ENCODE measurements at places on chromosomes 1 and 21. TPM values are rescaled to one million over a fixed set of nuclear protein-coding genes. Genes with fewer than 3 reads are reported as not detected.

- H3K27me3 ChIP-seq, result no peaks in the 10 kb centered on the region
- no peaks in the 10 kb centered on the region for H3K4me1 ChIP-seq
- H3K36me3 ChIP-seq, result no peaks in the 10 kb centered on the region
- no peak overlapping the region for H3K27ac ChIP-seq
- no peak for DNase-seq
Measured at GRCh38 chr1:56977910-56978309, 12.1 kb upstream of the C8B start.

Gene GNG4
- total RNA-seq, result not detected

GRCh38 chr1:164320790-164321731 lies 237.9 kb upstream of the PBX1 start:
- H3K4me1 ChIP-seq, result peaks cover 5% of the 10 kb centered on the region
- peak overlapping the region; percentile 35 for H3K4me3 ChIP-seq
- no peaks in the 10 kb centered on the region for H3K27me3 ChIP-seq
- H3K27ac ChIP-seq, result no peak overlapping the region

Gene VAV3
- 9.0 TPM for total RNA-seq

DNA sequence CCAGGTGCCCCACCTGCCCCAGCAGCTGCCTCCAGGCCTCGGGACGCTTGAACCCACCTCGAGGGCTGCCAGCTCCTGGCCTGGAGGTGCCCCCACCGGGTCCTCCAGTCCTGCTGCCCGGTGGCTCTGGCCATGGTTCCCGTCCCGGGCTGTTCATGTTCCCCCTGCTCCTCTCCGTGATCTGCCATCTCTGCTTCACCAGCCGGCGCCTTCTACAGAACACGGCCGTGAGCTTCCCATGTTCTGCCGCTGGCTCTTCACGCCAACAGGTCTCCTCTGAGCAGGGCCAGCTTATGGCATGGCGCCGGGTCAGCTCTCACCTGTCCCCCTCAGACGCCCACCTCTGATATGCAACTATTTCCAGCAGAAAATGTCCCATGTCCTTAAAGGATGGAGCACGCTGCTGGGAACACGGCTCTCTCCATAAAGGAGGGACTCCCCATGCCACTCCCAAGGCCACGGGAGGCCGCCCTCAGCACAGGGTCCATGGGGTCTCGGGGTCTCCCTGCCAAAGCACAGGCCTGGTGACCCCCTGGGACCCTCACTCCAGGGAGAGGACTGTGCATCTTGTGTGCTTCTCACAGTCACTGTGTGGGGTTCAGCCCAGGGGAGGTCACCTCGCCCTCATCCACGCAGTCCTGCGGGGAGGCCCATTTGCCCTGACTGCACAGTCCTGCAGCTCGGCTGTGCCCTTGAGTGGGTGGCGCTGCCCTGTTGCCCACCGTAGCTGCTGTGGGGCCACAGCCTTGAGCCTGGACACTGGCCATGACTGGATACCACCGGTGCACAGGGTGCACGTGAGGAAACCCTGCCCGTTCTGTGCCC lies 36.7 kb downstream of the COL18A1 start:
- H3K27me3 ChIP-seq, result no peaks in the 10 kb centered on the region
- H3K4me3 ChIP-seq, result no peak overlapping the region
- peaks cover 15% of the 10 kb centered on the region for H3K4me1 ChIP-seq
- H3K27ac ChIP-seq, result no peak overlapping the region
- peak; percentile 72 for DNase-seq

Gene LEMD1
- total RNA-seq, result 1.9 TPM

Gene FLG2
- total RNA-seq, result not detected

GRCh38 chr1:246573491-246573890 lies 7.2 kb downstream of the CNST start:
- H3K27ac ChIP-seq, result peak overlapping the region; percentile 35
- no peak for DNase-seq
- no peaks in the 10 kb centered on the region for H3K36me3 ChIP-seq

Gene ALG14
- 0.55 TPM for total RNA-seq

Gene MAGI3
- 181 TPM for total RNA-seq

- no peak for DNase-seq
- H3K4me3 ChIP-seq, result no peak overlapping the region
- H3K4me1 ChIP-seq, result no peaks in the 10 kb centered on the region
Measured at GRCh38 chr1:227905573-227906487, 41.9 kb downstream of the WNT9A start.

GRCh38 chr1:60895252-60895651 lies 187.1 kb upstream of the NFIA start:
- H3K27me3 ChIP-seq, result no peaks in the 10 kb centered on the region
- H3K27ac ChIP-seq, result no peak overlapping the region
- DNase-seq, result no peak
- no peaks in the 10 kb centered on the region for H3K36me3 ChIP-seq
- no peak overlapping the region for H3K4me3 ChIP-seq

- no peak overlapping the region for H3K27ac ChIP-seq
- H3K27me3 ChIP-seq, result no peaks in the 10 kb centered on the region
- H3K4me3 ChIP-seq, result no peak overlapping the region
- no peaks in the 10 kb centered on the region for H3K4me1 ChIP-seq
- no peaks in the 10 kb centered on the region for H3K36me3 ChIP-seq
Measured at GRCh38 chr1:233518344-233518743, 95.6 kb upstream of the KCNK1 start.

DNA sequence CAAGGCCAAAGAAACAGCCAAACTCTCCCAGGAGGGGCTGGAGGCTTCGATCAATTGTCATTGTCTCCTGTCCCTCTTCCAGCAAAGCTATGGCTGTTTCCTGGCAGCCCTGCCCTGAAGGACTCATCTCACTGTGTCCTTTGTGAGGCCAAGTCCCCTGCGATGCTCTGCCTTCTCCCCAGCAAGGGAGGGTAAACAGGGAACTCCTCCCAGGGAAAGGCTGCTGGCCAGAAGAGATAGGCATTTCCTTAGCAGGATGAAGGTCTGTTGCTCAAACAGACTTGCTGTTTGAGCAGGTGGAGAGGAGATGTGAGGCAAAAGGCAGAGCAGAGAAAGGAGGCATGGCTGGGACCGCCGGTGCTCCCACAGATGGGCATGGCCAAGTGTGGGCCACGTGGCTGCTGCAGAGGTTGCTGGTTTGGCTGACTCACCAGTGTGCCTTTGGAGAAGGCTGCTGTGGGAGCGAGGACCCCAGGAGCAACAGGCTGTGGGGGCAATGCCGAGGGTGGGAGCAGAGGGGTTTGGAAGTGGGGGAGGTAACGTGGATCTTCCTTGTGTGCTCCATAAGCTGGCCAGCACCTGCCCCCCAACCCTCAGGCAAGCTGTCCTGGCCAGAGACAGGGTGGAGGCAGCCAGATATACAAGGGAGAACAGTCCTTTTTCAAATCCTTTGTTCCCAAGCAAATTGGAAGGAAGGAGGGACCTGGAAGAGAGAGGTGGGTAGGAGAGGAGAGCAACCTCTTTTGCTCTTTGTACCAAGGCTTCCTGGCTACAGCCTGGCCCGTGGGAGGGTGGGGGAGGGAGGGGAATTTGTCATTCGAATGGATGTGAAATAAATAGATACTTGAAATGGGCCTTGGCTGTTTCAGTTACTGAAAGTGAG lies 449.8 kb downstream of the SIPA1L2 start:
- H3K27me3 ChIP-seq, result no peaks in the 10 kb centered on the region
- peak; percentile 39 for DNase-seq
- no peaks in the 10 kb centered on the region for H3K4me1 ChIP-seq

Gene UQCRHL
- 1.7 TPM for total RNA-seq

DNA sequence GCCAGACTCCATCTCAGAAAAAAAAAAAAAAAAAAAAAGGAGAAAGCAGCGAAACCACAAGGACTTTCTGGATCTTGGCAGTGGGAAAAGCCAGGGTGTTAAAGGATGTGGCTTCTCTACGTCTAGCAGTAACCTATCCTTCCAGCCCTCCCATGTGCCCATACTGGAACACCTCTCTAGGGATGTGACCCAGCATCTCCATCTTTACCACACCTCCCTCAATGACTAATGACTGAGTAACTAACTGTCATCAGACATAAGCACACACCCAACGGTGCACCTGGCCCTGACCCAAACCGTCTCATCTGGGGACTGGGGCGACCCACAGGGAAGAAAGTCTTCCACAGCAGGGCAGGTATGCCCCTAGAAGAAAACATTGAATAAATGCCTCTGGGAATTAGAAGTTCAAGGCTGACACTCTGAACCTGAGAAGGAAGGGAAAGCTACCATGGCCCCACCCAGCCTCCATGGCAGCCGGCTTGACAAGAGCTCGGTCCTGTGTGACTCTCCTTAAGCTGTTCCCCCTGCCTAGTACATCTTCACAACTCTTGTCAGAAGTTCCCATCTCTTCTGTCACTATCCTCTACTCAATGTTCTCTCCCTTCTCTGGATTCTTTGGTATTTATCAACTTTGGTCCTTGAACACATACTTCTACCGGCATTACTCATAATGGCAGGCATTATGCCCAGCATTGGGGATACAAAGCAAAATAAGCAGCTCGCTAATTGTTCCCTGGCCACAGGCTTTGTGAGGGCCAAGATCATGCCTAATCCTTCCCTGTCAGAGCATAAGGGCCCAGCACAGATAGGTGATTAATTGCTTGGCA lies 14.8 kb upstream of the PAQR6 start:
- no peaks in the 10 kb centered on the region for H3K4me1 ChIP-seq
- no peak overlapping the region for H3K4me3 ChIP-seq
- peaks cover 98% of the 10 kb centered on the region for H3K36me3 ChIP-seq
- H3K27ac ChIP-seq, result no peak overlapping the region

GRCh38 chr1:210072129-210072528 lies 134.1 kb downstream of the SYT14 start:
- no peak overlapping the region for H3K4me3 ChIP-seq
- no peaks in the 10 kb centered on the region for H3K27me3 ChIP-seq
- DNase-seq, result no peak
- H3K36me3 ChIP-seq, result no peaks in the 10 kb centered on the region
- no peak overlapping the region for H3K27ac ChIP-seq

Gene LCE1C
- not detected for total RNA-seq

DNA sequence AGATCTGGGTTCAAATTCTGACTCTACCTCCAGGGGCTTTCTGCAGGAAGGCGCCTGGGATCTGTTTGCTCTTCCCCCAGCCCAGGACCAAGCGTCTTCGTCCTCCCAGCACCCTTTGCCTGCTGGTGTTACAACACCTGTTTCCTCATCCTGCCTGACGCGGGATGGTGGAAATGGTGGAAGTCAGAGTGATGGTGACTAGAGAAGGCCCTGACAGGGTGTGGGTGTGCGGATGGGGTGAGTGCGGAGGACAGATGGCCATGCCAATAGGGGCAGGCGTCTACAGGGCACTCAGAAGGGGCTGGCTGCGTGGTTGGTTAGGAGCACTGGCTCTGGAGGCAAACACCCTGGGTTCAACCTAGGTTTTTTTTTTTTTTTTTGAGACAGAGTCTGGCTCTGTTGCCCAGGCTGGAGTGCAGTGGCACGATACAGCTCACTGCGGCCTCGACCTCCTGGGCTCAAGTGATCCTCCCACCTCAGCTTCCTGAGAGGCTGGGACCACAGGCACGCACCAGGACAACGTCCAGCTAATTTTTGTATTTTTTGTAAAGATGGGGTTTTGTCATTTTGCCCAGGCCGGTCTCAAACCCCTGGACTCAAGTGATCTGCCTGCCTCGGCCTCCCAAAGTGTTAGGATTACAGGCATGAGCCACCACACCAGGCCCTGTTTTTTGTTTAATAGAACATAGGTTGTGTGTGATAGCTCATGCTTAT lies 1.5 kb downstream of the THEMIS2 start:
- peaks cover 20% of the 10 kb centered on the region for H3K4me1 ChIP-seq
- peak; percentile 73 for DNase-seq
- no peaks in the 10 kb centered on the region for H3K27me3 ChIP-seq
- peak overlapping the region; percentile 68 for H3K4me3 ChIP-seq

Gene TMEM82
- not detected for total RNA-seq

Gene SMIM11
- total RNA-seq, result 8.7 TPM
